Anterior cingulate cortex (tissue), 58 donors: ENCODE measurements at places on chromosomes 5 and 9.
A peak's percentile ranks its signal among the peaks of the same experiment; 100 is the strongest.

GRCh38 chr9:105670775-105671174 lies 8.5 kb downstream of the TAL2 start:
- no peak for DNase-seq

DNA sequence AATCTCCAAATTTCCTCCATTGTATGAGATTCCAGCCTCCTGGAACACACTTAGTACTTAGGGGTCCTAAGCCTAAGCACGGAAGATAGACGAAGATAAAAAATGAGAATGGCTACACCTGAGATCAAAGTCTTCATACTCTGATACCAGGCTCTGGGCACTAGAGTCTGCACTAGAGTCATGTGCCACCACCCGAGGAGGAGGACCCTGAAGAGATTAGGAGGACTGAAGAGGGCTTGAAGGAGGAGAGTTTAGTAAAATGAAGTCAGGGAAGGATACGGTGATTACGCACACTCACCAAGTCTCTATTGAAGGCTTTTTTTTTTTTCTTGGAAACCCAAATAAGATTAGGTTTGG lies 573 bp upstream of the SPATA24 start:
- no peak for DNase-seq

DNA sequence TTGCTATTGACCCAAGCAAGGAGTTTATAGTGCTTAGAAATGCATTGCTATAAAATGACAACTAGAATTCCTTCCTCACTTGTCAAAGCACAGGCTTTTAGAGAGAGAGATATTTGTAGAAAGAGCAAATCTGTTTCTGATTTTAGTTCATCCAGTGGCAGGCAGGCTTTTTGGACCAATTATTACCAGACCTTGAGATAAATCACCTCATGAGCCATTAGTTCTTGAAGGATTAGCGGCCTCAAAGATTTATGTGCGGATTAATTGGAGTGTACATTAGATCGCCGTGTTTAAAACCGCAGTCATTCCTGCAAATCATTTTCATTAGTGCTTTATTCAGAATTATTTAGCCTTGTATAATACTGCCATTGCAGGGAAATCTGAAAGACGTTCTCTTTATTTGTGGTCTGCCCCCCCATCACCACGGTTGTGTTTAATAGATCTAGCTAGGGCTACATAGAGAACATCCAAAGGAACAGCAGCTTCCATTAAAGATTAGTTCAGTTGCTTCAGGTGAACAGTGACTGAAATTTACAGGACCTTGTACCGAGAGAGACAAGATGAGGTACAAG lies 28.8 kb upstream of the TJP2 start:
- DNase-seq: no peak

- no peak for DNase-seq
Observed at GRCh38 chr9:127053057-127053821, 69.2 kb downstream of the ANGPTL2 start.

DNA sequence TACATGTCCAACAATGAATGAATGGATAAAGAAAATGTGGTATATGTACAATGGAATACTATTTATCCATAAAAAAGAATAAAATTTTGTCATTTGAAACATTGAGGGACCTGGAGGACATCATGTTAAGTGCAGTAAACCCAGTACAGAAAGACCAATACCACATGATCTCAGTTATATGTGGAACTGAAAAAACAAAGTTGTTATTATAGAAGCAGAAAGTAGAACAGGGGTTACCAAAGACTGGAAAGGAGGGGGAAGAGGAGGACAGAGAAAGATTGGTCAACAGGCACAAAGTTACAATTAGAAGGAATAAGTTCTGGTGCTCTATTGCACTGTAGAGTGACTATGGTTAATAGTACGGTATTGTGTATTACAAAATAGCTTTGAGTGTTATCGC lies 233.8 kb downstream of the SEMA6A start:
- DNase-seq: no peak

GRCh38 chr9:6805532-6805931 lies 47.8 kb downstream of the KDM4C start:
- peak; percentile 12 for DNase-seq

DNA sequence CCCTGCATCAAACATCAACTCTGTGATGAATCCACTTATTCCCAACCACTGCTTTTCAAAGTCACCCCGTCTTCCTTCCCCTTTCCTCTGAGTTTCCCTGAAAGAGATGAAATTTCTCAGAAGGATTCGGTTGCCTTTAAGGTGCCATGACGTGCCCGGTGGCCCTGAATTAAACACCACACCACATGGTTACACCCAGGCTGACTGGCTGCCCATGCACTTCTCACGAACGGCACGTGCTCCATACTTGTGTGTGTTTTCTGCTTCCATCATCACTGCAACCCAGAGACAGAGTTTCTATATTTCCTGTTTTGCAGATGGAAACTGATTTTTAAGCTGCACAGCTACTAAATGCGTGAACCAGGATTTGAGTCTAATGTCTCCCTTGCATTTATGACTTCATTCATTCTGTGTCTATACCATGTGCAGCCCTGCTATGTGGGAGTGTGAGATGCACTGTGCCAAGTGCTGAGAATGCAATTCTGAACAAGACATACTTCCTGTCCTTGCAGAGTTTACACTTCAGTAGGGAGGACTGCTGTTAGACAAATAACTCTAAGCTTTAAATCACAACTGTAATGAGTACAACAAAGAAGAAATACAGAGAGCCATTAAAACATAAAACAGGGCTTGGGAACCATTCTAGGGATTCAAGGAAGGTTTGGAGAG lies 162.9 kb downstream of the NXNL2 start:
- DNase-seq: no peak

- no peak for DNase-seq
Observed at GRCh38 chr9:90942555-90942954, 140.9 kb downstream of the SYK start.

- DNase-seq: no peak
Observed at GRCh38 chr5:54180630-54181031, 129.7 kb downstream of the ARL15 start.

DNA sequence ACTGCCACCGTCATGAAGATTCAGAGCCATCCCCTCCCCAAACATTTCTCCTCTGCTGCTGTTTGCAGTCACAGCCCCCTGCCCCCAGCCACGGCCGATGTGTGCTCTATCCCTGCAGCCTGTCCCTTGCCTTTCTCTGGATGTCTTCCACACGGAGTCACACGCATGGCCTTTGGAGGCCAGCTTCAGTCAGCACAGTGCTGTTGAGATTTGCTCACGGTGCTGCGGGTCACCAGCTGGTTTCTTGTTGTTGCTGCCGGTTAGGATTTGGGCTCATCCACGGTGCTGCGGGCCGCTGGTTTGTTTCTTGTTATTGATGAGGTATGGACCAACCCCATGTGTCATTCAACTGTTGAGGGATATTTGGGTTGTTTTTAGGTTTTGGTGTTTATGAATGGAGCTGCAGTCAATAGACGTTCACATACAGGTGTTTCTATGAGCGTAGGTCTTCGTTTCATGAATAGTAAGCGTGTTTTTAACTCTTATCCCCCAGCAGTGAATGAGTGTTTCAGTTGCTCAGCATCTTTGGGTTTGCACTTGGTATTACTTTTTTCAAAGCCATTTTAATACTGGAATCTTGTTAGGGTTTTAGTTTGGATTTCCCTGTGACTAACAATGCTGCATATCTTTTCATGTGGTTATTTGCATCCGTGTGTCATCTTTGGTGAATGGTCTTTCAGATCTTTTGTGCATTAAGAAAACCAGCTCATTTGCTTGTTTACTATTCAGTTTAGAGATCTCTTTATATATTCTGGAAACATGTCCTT lies 57.6 kb downstream of the AHRR start:
- no peak for DNase-seq
